Lung (tissue), 17 donors: ENCODE measurements at places on chromosomes 6 and 20. TPM values are rescaled to one million over a fixed set of nuclear protein-coding genes. Genes with fewer than 3 reads are reported as not detected.
A peak's percentile ranks its signal among the peaks of the same experiment; 100 is the strongest.

- no peak for DNase-seq
Measured at GRCh38 chr6:129644567-129645015, 65.4 kb downstream of the ARHGAP18 start.

GRCh38 chr6:104566411-104566810 is 293.3 kb downstream of the HACE1 start:
- no peak for DNase-seq

- no peak for DNase-seq
Measured at GRCh38 chr6:90989763-90990162, 402.9 kb upstream of the MAP3K7 start.

DNA sequence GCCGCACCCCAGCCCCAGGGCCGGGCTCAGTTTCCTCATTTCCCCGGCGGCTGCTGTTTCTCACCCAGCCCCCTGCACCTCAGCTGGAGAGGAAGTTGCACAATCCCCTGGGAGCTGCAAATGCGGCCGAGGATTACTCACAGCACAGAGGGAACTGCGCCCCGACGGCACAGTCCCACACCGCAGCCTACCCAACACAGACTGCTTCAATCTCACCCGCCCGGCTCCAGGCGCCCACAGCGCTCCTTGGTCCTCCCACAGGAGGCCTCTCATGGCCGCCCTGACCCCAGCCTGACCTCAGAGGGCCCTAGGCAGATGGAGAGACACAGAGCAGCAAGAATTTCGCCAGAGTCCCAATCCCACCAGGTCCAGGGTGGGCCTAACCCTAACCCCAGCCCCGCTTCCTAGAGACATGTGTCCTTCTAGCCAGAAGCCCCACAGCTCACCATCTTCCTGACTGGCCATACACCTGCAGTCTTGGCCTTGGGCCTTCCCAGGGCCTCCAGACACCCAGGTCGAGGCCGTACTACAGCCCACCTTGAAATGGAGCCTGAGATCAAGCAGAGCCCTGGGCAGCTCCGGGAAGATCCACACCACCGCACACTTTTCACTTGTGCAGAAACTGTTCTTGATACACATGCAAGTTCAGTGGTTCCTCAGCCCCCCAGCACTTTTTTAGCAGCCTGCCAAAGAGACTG is 11.7 kb downstream of the TFEB start:
- DNase-seq, result peak; percentile 74

- DNase-seq, result peak; percentile 34
Measured at GRCh38 chr20:7161690-7162089, 394.2 kb downstream of the BMP2 start.

Gene CLDN20
- not detected for total RNA-seq

DNA sequence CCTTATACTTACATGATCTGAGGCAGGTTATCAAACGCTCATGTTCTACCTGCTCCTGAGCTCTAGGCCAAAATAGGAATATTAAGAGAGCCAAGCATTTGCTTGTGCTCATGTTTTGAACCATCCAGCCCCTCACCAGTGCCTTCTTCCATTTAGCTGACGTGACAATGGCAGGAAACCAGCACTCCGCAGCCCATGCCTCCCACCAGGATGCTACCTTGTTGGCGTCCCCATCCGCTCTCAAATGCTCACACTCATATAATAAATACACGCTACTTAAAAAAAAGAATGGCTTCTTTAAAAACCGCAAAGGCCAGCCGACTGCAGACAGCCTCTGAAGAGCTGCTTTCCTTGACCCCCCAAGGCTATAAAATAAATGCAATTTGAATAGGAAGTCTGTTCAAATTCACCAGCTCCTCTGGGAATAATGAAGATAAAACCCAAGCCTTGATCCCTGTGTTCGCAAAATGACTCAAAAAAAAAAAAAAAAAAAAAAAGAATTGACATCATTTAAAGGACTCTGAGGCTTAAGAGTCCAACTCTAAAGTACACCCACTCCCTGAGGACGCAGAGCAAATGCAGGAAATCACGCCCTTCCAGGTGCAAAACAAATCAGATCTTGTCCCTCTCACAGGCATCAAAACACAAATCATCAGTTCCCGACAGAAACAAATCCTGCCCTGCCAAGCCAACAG is 29.0 kb downstream of the RNASET2 start:
- DNase-seq, result no peak

DNA sequence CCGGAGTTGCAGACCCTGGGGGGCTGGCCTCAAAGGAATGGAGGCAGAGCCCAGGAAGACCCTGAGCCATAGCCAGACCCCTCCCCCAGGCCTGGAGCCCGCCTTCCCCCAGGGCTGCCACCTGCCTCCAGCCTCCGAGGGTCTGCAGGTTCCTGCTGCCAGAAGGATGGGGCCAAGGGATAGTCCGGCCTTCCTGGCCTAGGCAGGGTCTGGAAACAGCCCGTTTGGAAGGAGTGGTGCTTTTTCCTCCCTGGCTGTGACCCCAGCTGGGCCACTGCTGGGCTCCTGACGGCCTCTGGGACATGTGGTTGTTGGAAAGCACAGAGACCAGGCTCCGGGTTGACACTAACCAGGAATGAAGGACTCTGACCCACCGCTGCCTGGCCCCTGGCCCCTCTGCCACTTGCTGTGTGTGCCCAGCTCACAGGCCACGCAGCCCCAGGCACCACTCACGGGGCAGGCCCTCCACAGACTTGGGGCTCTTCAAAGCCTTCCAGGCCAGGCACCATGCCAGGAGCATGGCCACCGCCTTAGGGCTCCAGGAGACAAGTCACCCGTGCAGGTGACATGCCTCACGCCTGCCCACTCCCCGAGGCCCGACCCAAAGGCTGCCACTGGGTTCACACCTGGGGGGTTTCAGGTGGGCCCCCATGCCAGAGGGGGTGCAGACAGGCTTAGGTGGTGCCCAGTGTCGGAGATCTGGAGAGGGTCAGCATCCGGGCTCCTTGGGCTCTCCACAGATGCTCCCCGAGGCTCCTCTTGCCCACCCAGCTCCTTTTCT is 3.9 kb upstream of the LAMA5 start:
- no peak for DNase-seq

Gene XPO5
- total RNA-seq, result 18.9 TPM

DNA sequence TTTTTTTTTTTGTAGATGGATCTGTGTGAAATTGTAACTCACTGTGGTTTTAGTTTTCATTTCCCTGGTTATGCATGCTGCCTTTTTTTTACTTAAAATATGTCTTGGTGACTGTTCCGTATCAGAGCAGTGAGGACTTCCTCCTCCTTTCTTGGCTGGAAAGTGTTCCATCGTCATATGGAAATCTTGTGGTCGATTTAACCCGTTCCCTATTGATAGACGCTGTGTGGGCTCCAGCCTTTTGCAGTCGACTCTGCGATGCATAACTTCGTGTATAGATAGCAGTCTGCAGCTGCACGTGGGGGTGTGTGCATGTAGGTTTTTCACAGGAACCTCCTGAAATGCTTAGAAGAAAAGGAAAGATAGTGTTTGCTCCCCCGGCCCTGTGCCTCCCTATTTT is 28.1 kb upstream of the PNPLA1 start:
- DNase-seq, result peak; percentile 47

GRCh38 chr6:8436966-8437365 is 1.6 kb upstream of the SLC35B3 start:
- DNase-seq, result no peak

DNA sequence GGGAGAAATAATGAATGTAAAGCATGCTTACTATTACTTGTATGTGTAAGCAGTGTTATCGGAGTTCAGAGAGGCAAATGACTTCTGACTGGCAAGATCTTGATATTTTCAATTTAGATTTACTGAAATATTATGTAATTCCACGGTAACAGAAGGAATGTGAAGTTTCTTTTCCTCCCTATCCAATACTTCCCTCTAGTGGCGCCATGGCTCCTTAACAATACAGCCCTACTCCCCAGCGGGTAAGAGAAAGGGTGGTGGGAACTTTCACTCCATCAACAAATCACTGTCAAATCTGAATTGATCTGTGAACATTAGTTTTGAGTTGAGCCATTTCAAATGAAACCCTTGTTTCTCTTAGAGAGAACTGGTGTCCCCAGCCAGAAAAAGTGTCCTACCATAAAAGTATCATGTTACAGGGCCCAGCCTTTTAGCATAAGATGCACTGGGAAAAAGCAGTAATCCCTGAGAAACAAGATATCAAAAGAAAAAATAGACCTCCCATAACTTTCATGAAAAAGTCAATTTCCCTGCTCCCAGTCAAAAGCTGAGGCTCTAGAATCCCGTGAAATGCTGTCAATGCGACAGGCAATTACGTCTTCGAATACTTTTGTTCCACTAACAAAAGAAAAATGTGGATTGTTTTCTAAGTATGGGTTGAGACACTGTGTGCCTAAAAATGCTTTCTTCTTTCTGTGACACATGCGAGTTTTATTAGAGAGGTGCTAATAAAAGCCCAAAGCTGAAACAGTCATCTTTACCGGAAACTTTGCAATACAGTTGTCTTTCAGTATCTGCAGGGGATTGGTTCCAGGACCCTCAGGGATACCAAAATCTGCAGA is 12.9 kb downstream of the COX7A2 start:
- peak; percentile 73 for DNase-seq

DNA sequence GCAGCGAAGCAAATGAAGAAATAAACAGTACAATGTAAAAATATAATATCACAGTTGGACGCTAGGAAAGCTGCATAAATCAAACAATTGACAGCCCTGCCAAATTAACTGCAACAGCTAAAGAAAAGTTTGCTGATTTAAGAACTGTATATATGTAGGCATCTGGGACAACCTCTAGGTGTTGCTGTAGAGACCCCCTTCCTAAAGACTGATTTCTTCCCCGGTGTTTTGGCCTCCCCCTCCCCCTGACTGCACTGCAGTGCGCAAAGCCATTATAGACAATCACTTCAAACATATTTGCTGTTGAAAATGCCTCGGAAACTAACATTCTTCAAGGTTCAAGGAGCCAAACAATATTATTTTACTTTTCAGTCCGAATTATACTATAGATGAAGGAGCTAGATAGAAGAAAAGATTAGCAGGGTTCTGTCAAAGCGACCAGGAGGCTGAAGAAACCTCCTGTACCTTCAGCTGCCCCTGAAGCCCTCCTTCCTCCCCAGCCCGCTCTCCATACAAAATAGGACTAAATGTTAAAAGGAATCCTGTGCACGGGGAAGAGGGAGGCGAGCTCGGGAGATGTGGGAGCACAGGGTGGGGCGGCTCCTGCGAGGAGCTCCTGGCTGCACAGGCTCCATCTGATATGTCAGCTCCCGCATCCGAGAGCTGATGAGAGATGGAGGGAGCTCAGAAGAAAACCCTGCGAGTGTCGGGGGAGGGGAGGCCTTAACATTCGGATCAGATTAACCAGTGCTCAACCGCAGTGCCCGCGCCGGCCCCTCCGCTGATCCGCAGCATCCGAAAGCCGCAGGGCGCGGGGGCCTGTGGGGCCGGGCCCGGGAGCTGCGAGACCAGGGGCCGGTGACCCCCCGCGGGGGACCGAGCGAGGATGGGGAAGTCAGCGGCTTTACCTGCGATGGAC is 822 bp downstream of the ELOVL4 start:
- peak; percentile 39 for DNase-seq
